Inflammatory macrophage treated with lipopolysaccharide for 1 hour (primary cell): ENCODE measurements at places on chromosomes 7 and 10.

GRCh38 chr10:95604630-95605029 is 43.5 kb upstream of the SORBS1 start:
- DNase-seq = no peak

GRCh38 chr10:71036297-71036966 is 148.1 kb upstream of the PCBD1 start:
- no peak for DNase-seq

DNA sequence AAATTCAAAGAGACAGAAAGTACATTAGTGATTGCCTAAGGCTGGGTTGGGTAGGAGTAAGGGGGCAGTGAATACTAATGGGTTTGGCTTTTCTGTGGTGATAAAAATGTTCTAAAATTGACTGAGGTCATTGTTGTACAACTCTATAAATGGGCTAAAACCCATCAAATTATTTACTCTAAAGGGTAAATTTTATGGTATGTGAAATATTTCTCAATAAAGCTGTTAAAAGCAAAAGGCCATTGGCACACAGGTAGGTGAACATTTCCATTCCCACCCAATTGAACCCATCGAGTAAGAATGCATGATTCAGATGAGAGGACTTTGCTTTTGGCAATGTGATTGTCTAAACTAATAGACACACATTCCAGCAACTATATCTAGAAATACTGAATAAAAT is 579.4 kb downstream of the GATA3 start:
- no peak for DNase-seq

DNA sequence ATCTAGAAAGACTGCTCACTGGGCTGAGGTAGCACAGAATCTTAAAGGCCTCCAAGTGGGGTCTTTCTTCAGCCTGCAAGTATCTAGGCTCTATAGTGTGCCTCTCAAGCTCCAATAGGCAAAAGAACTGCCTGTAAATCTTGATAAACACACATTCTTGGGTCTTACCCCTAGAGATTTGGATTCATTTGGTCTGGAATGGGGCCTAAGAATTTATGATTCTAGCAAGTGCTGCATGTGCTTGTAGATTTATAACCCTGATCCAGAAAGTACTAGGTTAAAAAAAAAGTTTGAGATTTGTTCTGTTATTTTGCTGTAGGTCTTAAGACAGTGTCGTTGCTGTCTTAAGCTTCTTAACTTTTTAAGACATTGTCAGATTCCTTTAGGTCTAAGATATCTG is 74.1 kb downstream of the RALA start:
- no peak for DNase-seq

DNA sequence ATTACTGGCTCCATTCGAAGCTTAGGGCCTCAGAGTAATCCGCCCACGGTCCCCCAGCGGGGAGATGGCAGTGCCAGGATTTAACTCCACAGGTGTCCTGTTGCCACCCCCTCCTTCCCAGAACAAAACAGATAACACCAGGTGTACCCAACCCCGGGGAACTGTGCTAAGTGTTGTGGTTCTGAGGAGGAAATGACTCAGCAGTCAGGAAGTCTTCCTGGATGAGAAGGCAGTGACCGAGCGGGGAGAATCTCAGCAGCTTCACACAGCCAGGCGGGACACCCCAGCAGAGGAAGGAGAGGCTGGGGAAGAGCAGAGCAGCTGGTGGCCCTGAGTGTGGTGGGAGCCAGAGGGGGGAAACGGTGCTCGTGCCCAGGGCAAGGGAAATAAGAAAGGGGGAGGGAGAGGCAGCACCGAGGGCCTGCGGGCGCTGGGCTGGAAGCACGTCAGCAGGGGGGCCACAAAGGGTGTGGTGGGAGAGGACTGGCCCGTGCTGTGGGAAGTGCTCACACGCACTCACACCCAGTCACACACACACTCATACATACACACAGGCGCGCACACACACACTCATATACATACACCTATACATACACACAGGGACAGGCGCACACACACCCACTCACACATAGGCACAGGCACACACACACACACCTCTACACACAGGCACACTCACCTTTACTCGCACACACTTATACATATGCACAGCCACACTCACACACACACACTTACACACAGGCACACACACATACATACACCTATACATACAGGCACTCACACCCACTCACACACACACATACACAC is 59.8 kb upstream of the CHST15 start:
- peak; percentile 37 for DNase-seq

GRCh38 chr10:74728225-74728624 is 98.2 kb upstream of the KAT6B start:
- DNase-seq = no peak

- DNase-seq = no peak
These were observed 477.4 kb downstream of the TCERG1L start for GRCh38 chr10:130834170-130834569.

- DNase-seq = no peak
These were observed 388.4 kb upstream of the FZD8 start for GRCh38 chr10:36030516-36030915.

DNA sequence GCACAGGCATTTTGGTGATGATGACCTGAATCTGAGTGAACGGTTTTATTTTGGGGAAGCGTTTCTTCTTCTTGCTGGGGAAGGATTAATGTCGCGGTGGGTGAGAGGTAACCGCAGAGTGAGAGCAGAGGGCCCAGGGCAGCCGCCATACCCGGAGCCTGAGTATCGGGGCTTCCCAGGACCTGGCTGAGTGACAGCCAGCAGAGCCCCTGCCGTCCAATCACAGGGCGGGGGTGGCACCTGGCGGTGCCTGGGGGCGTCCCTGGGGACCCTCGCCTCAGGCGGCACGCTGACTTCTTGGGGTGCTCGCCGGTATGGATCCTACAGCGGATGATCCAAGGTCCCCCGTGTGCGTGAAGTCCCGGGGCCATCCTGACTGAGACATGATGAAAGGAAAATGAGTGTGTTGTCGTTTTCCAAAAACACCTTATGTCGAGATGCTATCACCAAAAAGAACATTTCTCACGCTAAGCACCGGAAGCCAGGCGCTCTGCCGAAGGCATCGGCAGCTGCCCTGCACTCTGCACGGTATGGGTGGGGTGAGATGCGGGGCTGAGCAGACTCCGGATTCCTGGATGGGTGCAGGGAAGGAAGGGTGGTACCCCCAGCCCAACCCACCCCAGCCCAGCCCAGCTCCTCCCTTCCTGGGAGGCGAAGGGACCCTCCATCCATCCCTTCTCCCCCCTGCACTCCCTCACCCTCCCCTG is 227.9 kb upstream of the SHH start:
- no peak for DNase-seq
